Eye (tissue), 1 donor: ENCODE measurements at places on chromosomes 16 and 17.

- DNase-seq = peak; percentile 72
Measured at GRCh38 chr17:82866590-82867191, 26.9 kb upstream of the ZNF750 start.

DNA sequence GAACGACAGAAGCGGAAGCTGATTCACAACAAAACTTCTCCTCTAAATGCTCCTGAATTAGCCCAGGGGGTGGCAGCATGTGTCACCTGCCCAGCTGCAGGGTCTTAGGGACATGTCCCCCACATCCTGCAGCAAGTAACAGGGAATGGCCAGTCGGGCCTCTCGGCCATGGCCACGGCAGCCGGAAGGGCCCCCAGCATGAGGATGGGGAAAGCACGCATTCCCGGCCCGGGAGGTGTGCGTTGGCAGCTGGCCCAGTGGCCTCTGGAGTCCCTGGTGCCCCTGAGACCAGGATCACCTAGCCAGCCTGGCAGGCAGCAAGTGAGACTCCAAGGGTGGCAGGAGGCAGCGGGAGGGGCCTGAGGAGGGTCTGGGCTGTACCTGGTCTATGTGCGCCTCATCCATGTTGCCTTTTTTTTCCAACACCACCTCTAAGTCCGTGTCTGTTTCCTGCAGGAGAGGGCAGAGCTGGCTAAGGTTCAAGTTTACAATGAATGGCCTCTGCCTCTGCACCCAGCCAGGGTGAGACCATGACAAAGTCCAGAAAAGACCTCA lies 7.0 kb downstream of the KNOP1 start:
- no peak for DNase-seq

DNA sequence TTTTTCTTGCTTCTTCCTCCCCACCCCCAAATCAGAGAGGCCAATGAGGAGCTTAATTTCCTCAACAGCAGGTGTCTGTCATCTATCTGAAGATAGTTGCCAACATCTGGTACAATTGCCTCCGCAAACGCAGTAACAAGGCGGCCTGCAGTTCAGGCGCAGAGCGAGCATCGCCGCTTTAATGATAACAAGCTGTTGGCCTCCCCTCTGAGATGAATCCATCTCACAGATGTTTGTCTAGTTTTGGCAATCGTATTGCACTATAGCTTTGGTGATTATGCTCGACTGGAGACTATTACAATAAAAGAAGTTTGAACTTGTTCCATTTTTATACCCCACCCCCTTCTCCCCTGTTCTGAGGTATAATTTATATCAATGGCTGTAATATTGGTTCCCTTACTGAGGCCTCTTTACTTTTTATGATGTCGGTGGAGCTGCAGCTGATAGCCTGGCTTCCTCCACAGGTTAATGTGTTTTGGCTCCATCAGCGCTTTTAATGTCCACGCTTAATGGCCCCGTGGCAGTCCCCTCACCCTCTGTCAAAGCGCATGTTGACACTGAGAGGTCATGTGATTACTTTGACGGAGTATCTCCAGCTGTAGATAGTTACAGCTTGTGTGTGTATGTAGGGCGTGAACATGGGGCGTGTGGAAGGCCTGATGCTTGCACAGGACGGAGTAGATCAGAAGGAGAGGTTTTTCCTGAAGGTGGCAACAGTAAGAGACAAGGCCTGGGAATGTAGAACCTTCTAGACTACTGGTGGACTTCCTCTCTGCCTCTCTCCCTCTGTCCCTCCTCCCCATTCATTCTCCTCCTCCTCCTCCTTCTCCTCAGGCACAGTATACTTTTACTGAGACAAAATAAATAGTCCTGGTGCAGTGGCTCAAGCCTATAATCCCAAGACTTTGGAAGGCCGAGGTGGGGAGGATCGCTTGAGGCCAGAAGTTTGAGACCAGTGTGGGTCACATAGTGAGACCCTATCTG lies 164.7 kb downstream of the MSI2 start:
- peak; percentile 82 for DNase-seq

GRCh38 chr17:68161644-68162428 lies 86.0 kb upstream of the AMZ2 start:
- no peak for DNase-seq

DNA sequence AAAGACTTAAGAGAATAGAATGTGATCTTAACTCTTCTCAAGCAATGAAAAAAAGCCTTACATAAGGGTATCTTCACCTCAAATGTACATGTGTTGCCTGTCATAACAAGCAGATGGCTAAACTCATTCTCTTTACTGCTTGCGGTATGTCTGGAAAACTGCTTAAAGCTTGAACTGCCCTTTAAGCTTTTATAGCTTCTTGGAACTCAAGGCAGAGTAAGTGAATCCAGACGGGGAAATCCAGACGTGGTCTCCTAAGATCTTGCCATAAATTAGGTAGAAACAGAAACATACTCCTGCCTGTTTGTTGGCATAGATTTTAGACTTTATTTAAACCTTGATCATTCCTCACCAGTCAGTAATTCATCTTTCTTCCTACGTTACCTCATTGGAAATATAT lies 19.6 kb downstream of the CLUAP1 start:
- DNase-seq = peak; percentile 76

DNA sequence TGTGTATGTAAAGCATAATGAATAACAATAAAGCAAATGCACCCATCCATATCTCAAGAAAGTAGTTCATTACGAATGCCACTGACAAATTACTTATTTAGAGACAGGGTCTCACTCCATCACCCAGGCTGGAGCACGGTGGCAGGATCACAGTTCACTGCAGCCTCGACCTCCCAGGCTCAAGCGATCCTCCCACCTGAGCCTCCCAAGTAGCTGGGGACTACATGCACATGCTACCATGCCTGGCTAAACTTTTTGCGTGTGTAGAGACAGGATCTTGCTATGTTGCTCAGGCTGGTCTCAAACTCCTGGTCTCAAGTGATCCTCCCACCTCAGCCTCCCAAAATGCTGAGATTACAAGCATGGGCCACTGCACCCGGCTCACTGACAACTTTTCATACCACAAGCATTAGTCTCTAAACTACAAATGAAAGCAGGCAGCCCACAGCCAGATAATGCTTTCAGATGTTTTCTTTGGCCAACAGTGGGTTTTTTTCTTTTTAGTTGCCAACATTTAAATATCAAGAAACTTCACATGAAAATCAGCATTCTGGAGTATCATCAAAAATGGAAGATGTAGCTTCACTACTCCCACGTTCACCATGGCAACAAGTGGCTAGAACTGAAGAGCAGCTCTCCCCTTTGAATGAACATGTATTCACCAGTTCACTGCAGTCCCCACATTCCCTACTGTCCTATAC lies 7.7 kb downstream of the ARHGAP17 start:
- DNase-seq = no peak

DNA sequence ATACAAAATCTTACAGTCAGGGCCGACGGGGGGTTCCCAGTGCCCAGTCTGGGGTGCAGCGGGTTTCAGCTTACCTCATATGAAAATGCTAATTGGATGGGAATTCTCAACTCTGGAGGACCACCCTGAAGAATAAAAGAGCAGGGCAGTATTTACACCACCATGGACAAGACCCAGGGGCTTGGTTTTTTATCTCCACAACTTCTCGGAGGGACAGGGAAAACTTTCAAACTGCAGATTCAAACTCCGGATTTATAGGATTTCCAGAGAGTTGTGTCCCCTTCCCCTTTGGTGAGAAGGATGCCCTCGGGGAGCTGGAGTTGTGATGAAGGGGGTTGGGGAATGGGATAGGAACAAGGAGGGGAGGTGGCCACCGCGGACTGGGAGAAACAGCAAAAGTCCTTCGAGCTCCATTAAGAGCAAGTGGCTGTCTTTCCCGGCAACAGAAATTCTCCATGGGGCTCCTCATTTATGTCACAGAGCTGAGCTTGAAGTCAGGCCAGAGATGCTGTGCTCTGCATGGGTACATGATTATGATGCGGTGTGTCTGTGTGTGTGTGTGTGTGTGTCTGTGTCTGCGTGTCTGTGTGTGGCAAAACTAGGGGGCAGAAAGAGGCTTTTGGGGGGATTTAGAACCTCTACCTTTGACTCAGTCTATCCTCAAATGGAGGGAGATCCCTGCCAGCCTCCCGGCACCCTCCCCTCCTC lies 15.7 kb downstream of the FOXL1 start:
- peak; percentile 36 for DNase-seq

DNA sequence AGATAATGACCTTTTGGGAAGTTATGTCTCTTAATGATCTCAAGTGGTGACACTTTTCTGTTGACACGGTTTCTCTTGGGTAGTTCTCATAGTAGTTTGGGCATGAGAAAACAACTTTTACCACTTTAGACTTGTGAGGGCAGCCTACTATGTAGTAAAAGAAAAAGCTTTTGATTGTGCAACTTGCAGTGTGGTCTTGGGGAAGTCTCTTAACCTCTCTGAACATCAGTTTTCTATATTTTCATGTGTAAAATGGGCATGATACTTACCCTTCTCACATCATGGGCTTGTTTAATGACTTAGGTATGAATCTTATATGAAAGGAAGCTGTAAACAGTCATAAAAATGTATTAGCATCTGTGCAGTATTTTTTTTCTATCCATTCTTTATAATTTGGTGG lies 11.2 kb downstream of the NF1 start:
- no peak for DNase-seq

DNA sequence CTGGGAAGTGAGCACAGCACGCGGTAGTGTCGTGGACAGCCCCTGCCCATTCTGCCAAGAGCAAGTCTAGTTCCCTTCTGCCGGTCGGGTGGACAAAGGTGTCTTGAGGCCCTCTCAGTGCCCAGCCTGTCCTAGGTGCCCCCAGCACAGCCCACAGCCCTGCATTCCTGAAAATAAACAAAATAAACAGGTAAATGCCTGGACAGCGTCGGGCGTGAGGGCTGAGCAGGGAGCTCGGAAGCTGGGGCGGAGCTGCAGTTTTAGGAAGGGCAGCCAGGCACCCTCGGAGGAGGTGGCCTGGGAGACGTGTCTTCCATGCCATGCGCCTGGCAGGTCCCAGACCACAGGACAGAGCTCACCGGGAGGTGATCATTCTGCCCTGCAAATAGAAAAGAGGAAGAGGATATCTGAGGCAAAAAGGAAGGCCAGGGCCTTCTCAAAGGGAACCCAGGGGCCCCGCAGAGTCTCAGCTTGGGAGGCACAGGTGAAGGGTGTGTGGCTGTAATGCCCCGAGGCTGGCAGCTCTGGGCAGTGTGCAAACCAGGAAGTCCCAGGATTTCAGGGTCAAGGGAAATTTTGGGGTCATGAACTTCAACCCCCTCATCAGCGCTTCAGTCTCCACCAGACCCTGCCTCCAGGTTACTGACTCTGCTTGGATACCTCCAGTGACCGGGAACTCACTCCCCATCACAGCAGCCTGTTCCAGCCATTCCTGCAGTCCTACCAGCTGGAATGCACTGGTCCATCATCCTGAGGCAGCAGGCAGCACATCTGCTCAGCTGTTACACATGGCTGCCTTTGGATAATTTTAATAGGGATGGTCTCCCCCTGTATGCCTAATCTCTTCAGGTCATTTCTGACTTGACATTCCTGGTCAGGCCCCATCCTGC lies 1.7 kb downstream of the ZNF469 start:
- no peak for DNase-seq

DNA sequence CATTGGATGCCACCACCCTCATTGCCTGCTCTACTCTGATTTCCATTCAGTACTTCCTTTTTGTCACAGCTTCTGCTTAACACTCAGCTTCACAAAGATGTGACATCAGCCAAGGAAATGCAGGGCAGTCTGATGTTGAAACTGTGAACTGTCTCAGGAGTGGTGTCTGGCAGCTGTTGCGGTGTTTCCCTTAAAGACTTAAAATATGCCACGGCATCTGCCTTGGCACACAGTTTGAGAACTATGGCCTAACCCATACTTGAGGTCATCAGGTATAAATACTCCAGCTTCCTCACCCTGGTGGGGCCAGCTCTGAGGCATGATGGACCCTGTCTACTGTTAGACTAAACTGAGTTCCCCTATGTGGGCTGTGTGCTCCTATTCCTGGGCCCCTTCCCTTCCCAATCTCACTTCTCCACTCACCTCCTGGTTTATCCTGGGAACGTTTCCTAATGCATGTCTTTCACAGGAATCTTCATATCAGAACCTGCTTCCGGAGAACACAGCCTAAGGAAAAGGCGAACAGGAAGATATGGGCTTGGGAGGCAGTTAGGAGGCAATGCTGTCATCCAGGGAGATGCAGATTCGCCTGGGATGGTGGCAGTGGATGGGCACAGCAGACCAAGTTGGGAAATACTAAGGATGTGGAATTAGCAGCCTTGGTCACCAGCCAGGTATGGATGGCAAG lies 96.5 kb downstream of the WSCD1 start:
- no peak for DNase-seq

DNA sequence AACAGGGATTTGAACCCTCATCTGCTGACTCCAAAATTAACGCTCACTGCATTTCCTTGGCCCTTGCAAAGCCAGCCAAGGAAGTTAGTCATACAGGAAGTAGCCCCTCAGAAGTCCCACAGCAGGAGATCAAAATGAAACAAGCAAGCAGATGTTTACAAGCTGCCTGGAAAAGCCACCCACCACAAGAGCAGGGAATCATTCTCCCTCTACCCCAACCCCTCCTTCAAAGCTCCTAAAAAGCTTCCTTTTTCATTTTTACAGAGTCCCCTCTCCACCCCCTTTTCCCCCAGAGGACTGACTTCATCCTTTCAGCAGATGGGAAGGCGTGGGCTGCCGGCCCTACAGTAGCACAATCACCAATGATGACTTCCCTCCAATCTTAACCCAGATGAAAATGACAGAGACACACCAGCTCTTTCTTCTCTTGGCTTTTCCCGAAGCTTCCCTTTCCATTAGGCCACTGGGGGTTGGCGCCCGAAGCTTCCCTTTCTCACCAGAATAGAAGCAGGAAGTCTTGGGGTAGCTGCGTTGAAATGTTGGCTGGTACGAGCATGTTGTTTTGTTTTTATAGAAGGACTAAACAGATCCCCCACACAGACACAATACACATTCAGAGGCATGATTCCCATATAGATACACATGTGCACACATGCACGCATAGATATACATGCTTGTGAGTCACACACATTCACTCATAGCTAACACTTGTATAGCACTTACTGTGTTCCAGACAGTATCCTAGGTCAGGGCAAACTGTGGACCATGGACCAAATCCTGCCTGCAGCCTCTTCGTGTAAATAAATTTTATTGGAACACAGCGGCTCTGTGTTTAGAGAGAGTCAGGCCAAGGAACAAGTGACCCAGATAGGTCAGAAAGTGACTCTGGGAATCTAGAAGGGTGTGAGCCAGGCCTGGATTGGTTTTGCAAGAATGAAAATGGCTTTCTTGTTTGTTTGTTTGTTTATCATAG lies 17.4 kb downstream of the ITPRIPL2 start:
- no peak for DNase-seq

DNA sequence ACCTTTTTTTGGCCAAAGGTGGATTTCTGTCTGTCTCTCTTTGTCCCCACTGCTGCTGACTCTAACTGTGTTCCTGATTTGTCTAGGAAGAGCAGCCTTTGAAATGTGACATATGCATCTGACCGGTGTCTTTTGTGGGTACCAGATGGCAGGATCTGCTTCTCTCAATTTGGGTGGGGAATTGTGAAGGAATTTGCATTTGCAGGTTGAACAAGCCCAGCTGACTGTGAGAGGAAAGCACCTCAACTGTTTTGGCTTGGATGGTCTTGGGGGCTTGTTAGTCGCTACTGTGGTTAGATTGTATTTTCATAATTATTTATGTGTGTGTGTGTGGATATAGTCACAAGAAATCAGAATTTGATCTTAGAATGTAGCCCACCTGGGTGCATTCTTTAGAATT lies 37.7 kb upstream of the LCMT1 start:
- DNase-seq = no peak
